ENCODE measurements at places on chromosomes 5 and 9.
A peak's percentile ranks its signal among the peaks of the same experiment; 100 is the strongest.

DNA sequence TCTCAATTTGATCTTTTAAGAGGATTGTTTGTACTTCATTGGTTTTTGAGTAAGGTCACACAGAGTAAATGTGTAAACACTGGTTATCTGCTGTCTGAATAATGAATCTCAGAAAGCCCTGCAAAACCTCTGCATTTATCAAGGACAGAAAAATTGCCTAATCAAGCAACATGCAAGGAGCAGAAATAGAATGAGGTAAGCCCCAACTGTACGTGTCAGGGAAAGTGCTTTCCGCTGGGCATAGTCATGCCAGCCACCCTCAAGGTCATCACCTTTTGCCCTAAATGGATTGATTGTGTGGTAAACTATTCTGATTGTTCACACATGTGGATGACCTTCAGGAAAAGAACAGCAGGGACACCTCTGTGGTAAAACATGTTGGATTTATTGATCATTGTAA lies 376.9 kb upstream of the KCNN2 start:
- no peak for DNase-seq

- DNase-seq, result no peak
Observed at GRCh38 chr5:76365561-76365960, 37.5 kb upstream of the IQGAP2 start.

DNA sequence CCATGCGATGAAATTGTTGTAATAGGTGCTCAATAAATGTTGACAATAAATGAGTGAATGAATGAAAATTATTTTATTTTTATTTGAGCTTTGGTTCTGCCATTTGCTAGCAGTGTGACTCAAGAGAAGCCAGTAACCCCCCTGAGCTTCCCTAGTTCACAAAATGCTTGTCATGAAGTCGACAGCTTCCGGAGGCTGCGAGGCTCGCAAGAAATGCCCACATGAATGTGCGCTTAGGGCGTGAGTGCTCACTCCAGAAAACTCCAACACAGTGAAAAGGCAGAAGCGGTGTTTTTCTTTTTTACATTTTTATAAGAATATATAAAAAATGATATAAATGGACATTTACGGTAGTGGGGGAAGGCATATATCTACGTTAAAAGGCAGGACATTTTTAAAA lies 26.5 kb downstream of the CDKN2A start:
- DNase-seq, result no peak

DNA sequence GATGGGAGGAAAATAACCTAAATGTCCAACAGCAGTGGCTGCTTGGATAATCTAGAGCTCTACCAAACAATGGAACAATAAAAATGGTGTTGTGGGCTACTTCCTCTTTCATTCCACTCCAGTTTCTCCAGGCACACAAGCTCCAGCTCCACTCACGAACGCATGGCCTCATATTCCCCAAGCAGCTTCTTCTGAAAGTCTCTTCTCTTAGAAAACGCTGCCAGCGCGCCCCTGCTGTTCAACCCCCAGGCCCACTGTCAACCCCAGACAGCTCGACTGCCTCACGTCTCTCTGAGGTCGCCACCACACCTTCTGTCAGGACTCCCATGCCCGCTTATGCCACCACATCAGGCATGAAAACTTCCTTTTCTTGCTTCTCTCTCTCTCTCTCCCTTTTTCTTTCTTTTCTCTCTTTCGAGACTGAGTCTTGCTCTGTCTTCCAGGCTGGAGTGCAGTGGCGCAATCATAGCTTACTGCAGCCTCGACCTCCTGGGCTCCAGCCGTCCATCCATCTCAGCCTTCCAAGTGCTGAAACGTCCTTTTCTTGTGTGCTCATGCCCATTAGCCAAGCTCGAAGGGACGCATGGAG lies 16.2 kb downstream of the OR2V2 start:
- no peak for DNase-seq

DNA sequence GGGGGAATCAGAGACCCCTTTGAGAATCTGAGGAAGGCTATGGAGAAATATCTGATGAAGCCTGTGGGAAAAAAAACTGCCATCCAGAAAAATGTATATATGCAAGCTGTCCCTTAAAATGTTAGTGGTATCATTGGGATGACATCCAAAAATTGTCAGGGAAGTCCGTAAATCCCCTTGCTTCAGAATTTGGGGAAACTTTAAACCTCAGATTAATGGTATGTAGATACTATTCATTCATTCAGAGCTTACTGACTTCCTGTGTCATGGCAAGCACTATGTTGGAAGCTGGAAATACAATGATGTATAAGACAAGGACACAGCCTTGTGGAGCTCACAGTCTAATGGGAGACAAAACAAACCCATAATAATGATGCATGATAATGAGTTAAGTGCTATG lies 10.9 kb upstream of the MOB3B start:
- DNase-seq, result no peak

DNA sequence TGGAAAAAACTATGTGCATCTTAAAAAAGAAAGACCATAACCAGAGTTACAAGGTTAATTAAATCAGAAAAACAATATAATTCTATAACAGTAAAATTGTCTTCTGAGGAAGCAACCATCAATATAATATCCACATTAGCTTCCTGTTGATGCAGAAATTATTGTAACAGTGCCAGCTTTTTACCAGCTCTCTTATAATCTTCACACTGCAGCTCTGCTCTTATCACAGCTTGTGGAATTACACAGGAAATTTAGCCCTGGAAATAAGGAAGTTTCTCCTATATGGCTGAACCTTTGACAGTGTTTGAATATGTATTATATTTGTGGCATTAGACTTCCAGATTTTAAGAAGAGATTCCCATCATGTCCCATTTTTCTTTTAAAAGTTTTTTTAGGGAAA lies 49.1 kb upstream of the TEK start:
- no peak for DNase-seq

GRCh38 chr5:124677374-124678351 lies 68.8 kb downstream of the ZNF608 start:
- no peak for DNase-seq

GRCh38 chr5:138990986-138991590 lies 116.0 kb upstream of the LRRTM2 start:
- no peak for DNase-seq

DNA sequence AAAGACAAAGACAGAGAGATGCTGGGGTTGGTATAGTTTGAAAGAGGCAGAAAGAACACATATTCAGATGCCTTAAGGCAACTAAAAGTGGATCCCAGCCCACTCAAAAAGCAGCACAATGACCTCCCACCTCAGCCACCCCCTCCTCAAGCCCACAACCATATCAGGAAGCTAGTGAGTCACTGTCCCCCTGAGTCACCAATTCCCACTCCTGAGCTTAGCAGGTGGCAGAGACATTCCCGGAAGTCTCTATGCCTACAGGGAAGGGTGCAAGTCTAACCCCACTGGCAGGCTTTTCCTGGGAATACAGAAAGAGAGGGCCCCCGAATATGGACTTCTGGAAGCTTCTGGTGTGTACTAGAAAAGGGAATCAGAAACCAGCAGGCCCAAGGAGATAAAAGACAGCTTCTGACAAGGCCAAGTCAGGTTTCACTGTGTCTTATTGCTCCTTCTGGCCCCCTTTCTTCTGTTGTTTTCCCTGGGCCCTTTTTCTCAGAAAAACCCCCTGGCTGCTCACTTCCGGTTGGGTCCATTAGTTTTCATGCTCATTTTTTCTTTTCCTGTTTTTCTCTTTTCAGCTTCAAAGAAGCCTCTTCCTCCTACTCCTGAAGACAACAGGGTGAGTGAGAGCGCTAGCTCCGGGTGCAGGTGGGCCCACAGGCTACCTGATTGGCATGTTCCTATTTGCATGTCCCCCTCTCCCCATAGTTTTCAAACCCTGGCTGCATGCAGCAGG lies 36.8 kb downstream of the ITK start:
- DNase-seq, result peak; percentile 53

DNA sequence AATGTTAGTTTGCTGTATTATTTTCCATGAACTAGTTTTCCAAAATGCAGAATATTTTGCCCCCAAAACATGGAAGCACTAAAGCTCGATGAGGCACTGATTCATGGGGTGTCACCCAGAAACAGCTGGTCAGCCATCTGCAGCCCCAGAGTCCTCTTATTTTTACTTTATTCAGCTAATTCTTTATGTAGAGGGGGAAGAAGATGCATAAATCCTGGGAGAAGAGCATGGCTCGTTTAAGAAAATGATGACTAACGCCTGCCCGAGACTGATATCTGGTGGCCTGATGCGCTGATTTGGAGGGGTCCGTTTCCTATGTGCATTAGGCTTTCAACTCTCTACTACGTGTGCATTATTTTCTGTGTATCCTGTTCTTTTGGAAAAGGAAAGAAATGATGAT lies 390.3 kb upstream of the MEF2C start:
- no peak for DNase-seq

DNA sequence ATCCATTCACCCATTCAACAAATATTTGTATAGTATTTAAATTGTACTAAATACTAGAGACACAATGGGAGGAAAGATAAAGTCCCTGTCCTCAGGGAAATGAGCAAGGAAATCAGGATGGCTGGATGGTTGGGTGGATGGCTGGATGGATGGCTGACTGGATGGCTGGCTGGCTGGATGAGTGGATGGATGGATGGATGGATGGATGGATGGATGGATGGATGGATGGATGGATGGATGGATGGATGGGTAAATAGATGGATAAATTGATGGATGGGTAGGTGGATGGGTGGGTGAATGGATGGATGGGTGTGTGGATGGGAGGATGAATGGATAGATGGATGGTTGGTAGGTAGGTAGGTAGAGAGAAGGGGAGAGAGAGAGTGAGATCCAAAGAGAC lies 41.5 kb upstream of the WWC1 start:
- DNase-seq, result no peak

- DNase-seq, result no peak
Observed at GRCh38 chr9:7094576-7094975, 336.8 kb downstream of the KDM4C start.

GRCh38 chr9:137638680-137639079 lies 19.9 kb downstream of the EHMT1 start:
- DNase-seq, result no peak

- no peak for DNase-seq
Observed at GRCh38 chr5:128199611-128200010, 116.0 kb downstream of the SLC12A2 start.

- no peak for DNase-seq
Observed at GRCh38 chr9:131214286-131214856, 61.9 kb downstream of the FAM78A start.

DNA sequence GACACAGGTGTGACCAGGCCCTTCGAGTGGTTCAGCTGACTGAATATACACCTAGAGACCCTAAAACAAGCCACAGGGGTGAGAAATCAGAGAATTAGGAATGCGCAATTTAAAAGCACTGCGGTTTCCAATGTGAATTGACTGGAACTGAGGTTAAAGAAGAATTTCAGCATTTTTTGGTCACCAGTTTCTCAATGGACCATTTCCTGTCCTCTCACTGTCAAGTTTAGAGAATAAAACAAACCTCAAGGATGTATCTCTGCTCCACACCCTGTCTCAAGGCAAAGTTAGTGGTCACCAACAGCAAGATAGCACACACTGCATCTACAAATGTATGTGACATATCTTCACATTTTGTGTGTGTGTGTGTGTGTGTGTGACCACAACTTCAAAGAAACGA lies 143.8 kb upstream of the MAP3K1 start:
- DNase-seq, result no peak

GRCh38 chr9:5750569-5750968 lies 82.3 kb downstream of the ERMP1 start:
- no peak for DNase-seq

DNA sequence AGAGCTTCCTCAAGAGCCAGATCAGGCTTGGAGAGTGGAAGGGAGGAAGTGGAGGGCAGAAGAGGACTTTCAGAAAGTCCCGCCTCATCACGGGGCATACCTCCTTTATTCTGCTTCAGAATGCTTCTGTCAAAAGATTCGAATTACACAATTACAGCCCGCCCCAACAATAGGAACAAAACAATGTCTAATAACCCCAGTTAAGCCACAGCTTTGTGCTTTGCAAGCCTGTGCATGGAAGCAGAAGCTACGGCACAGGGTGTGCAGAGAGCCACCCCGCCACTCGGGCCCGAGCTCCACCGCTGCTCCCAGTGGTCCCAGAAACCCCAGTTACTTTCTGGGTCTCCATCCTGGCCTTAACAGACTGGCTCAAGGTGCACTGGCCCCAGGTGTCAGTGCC lies 23.5 kb downstream of the HNRNPH1 start:
- no peak for DNase-seq

- DNase-seq, result no peak
Observed at GRCh38 chr9:127360250-127360649, 36.7 kb upstream of the SLC2A8 start.

DNA sequence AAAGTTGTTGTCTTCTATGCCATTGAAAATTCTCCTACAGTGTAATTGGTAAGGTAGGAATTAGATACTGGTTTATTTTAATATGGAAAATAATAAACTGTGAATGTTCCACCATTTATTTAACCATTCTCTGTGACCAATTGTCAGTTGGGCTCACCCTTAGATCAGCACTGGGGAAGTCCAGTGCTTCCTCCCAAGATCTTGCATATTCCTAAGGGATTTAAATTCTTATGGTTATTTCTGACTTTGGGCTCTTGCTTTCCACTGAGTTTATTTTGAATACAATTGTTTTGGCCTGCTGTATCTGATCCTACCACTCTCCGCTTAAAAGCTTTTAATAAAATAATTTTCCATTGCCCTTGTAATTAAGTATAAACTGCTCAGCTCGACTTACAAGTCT lies 137.4 kb downstream of the OR2K2 start:
- no peak for DNase-seq

GRCh38 chr5:24474685-24475084 lies 170.1 kb downstream of the CDH10 start:
- no peak for DNase-seq

GRCh38 chr9:6757132-6757455 lies 679 bp upstream of the KDM4C start:
- DNase-seq, result peak; percentile 83

Measured in CD8-positive, alpha-beta memory T cell (primary cell).